Activated naive CD4-positive, alpha-beta T cell (primary cell): ENCODE measurements at places on chromosomes 4 and X.

DNA sequence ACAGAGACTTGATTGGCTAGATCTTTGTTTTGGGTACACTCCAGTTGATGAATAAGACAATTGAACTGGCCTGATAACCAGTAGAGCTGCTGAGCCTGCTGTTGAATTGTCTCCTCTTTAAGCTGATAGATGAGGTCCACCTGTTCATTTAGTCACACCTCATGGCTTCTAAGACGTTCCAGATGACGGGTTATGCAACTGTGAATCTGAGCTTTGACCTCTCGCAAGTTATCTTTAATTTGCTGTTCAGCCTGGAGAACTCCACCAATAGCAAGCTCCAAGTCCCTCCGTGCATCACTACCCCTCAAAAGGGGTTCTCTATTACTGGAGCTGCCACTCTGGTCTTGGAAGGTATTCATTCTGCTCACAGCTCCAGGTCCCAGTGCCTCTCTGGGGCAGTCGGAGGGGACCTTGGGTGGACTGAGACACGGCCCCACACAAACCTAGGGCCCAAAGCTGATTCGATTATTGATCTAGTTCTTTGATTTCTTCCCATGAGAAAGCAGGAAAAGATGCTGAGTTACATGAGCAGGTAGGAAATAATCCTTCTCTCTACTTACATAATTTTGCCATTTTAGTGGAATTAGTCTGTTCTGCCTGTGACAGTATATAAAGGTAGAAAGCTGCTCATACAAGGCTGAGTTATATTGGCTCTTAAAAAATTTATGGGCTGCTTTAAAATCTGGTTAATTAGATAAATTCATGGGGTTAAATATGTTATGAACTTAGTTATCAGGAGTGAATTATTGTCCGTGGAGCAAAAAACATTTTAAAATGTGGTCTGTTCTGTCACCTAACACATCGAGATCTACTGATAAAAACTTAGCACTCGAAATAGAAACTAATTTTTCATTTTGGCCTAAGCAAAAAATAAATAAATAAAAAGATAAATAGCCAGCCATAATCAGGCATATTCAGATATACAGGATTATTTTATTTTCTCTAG is 6.8 kb downstream of the MMAA start:
- no peak for DNase-seq

GRCh38 chr4:77268108-77268507 is 111.1 kb downstream of the CCNG2 start:
- DNase-seq, result no peak

GRCh38 chr4:145541346-145541745 is 59.7 kb downstream of the SMAD1 start:
- no peak for DNase-seq

- DNase-seq, result no peak
Observed at GRCh38 chr4:106246441-106246840, 69.6 kb downstream of the TBCK start.

GRCh38 chrX:139844884-139845283 is 88.0 kb downstream of the ATP11C start:
- DNase-seq, result no peak

DNA sequence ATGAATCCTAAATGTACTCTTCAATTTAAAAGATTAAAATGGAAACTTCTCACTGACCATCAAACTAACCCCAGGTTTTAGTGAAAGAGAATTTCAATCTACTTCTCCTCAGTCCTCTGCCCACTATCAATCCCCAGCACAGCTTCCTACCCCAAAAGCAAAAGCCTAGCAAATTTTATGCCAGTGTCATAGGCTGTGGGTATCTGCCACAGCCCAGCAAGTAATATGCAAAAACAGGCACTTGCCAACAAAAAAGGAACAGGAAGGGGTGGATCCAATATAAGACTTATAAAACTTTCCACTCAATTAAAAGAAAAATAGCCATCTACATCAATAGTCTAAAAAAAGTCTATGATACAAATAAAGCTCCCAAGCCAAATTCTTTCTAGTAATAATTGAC is 22.3 kb downstream of the CAMK2D start:
- no peak for DNase-seq

DNA sequence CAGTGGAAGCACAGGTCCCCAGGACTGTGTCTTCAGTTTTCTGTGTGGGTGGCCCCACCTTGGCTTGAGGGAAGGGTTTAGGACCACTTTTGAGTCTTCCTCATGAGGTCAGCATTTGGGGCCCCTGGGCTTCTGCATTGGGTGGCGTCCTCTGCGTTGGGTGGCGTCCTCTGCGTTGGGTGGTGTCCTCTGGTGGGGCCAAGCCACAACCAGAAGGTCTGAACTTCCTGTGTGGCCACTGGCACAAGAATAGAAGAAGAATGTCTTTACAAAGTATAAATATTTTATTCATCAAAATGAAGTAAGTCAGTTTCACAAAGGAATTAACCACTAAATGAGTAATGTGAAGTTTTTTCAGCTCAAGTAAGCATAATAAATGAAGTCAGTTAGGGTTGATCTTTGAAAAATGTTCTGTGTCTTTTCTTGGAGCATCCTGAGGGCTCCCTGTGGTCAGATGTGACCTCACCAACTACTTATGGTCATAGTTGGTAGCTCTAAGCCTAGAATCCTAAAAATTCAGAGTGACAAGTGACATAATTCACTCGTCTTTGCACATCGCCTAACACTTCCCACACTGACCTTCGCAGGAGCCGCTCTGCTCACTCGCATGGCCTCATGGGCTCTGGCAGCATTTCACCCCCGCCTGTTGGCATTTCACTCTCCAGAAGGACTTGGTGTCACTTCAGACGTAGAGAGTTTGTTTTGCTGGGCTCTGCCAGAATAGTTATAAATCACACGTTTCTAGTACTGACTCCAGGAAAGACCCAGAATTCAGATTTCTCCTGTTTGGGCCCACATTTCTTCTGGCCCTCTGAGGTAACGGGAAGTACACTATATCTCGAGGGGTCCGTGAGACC is 39.0 kb upstream of the HGFAC start:
- no peak for DNase-seq

DNA sequence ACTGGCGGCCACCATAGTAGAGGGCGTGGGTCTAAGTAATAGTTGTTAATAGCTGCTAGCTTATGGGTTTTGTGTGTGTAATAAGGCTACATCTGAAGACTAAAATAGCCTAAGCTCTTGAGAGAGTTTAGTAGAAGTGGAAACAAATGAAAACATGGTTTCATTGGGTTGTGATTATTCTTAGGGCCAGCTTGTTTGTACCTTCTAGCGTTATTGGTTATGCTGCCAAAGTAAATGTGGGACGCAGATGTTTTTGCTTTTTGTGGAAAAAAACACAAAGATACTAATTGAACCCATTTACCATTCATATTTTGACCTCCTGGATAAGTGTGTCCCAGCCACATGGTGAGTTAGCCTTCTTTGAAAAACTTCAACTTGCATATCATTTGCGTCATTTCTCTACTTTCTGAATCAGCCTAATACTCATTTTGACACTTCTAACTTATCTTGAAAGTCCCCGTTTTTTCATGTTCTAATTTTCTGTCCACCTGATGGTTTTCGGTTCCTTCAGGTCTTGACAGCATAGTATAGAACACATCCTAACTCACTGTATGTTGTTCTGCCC is 305.3 kb downstream of the FRMPD4 start:
- no peak for DNase-seq

GRCh38 chr4:123613586-123614344 is 217.2 kb downstream of the SPRY1 start:
- DNase-seq, result no peak

DNA sequence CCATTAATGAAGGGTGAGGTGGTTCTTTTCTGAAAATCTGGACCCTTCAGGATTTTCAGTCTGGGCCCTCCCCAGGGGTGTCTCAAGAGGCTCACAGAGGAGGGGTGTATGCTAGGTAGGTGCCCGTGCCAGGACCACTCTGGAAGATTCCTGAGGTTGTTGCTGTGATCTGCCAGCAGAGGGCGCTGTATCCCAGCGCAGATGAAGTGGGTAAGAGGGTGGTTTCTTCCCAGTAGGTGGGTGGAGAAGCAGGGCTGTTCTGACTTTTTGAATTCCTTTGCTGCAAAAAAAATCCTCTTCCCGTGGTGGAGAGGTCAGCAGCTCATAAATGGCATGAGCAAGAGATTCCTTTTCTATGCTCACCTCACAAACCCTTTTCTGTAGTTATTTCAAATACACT is 51.1 kb downstream of the SCML1 start:
- DNase-seq, result peak; percentile 10

DNA sequence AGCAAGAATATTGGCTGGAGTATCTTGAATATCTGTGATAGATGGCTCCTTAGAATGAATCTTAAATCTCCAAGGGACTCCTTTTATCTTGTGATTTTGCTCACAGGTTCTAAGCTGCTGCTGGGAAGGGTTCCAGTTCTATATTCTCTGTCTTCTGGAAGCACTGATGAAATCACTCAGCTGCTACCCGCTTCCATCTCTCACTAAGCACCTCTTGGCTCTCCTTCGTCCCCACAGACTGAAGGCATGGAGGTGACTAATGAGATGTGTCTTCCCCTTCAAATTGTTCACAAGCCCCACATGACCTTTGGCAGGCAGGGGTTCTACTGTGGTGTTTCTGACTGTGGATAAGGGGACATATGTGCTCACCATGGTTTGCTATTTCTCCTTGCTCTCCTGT is 75.9 kb downstream of the C4orf51 start:
- DNase-seq, result no peak

DNA sequence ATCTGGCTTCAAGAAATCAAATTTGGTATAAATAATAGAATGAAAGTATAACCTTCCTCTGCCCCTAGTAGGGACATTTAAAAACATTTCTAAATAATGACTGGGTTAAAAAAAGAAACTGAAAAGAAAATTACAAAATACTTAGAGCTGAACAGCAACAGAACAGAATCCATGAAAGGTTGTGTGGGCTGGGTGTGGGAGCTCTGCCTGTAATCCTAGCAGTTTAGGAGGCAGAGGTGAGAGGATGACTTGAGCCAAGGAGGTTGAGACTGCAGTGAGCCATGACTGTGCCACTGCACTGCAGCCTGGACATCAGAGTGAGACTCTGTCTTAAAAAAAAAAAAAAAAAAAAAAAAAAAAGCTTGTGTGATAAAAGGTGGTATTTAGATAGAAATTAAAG is 12.3 kb upstream of the ZFX start:
- no peak for DNase-seq

DNA sequence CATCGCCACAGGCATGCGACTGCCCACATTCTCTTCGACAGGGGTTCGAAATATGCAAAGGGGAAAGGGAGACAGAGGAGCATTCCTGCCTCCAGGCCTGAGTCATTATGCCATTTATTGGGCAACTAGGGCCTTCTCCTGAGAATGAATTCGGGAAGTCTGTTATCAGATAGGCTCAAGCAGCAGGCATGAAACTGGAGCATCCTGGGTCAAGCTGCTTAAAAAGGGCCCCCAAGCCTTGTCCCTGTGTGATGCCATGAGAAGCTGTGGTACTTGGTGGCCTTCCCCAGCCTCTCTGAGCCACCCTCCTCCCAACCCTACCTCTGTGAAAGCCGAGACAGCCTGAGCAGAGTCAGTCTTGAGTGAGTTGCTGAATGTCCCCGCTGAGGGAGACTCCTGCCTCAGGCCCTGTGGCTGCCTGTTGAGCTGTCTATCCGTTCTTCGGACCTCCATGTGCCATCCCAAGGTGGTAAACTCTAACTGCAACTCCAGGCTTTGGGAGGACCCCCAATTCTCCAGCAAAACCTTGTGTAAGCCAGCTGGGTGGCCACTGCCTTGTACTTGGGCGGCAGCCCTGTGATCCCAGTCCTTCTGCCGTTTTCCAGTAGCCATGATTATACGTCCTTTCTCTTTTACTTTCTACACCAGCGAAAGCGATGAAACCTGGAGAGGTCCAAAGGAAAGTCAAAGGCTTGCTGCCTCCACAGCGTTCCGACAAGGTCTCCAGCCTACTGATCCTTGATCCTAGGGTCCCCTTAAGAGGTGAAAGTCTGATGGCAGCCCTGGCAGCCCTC is 37.7 kb downstream of the NBDY start:
- DNase-seq, result no peak

DNA sequence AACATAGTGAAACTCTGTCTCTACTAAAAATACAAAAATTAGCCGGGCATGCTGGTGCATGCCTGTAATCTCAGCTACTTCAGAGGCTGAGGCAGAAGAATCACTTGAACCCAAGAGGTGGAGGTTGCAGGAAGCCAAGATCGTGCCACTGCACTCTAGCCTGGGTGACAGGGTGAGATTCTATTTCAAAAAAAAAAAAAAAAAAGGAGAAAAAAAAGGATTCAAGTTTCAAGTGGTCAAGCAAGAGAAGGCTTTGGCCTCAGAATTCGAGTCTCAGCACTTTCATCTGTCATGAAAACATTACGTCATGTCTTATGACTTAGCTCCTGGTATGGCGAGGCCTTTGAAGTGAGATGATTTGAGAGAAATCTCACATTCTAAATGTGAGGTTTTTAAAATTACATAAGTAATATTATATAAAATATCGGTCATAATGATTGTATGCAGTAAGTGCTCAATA is 21.2 kb upstream of the DHRSX start:
- DNase-seq, result no peak

DNA sequence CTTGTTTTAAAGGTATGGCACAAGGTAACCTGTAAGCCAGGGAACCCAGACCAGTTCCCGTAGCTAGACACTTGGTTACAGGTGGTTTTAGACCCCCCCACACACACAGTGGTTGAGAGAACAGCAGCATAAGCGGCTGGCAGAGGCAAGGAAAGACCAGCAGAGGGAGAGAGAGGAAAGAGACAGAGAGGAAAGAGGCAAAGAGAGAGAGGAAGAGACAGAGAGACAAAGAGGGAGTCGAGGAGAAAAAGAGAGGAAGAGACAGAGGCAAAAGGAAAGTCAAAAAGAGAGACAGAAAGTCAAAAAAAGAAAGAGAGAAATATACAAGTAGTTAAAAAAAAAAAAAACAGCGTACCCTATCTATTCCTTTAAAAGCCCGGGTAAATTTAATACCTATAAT is 19.5 kb upstream of the PCSK1N start:
- DNase-seq, result no peak

GRCh38 chr4:6710996-6711395 is 1.3 kb upstream of the MRFAP1L1 start:
- DNase-seq, result no peak

- DNase-seq, result no peak
Observed at GRCh38 chrX:54721424-54721823, 76.6 kb downstream of the ITIH6 start.

GRCh38 chrX:68723491-68724155 is 76.2 kb downstream of the STARD8 start:
- DNase-seq, result no peak

DNA sequence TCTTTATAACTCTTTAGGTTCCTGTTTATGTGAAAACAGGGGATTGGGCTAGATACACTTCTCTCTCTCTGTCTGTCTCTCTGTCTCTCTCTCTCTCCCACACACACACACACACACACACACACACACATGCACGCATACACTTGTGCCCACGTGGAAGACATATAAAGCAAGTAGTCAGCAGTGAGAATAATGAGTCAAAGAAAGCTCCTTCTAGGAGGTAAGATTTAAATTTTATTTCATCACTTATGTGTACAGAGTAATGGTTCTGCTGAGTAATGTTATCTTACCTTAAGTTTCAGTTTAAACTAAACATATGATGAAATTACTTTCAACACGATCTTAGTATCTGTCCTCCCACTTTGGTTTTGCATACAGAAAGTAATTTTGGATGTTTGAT is 243.0 kb upstream of the TEX13A start:
- DNase-seq, result no peak

- no peak for DNase-seq
Observed at GRCh38 chr4:87865960-87866598, 33.3 kb downstream of the MEPE start.

- DNase-seq, result no peak
Observed at GRCh38 chr4:62118558-62118957, 918.4 kb downstream of the ADGRL3 start.
